ENCODE measurements at places on chromosomes 4 and X.
A peak's percentile ranks its signal among the peaks of the same experiment; 100 is the strongest.

DNA sequence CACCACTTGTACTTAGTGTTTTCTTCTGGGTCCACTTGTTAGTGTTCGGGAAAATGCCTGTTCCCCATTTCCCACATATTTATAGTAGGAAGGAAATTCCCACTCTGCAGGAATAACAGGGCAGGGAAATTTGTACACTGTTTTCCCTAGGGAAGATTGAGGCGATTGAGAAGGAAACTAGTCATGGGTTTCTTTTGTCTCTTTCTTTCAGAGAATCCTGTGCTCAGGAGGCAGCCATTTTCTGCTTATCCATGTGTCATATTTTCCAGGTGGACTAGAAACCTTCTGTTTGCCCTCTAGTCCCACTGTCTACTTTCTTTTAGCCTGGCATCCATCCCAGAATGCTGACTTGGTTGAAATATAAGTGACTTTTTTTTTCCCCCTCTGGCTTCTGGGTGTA lies 299.1 kb upstream of the ANKRD50 start:
- peak; percentile 53 for DNase-seq

DNA sequence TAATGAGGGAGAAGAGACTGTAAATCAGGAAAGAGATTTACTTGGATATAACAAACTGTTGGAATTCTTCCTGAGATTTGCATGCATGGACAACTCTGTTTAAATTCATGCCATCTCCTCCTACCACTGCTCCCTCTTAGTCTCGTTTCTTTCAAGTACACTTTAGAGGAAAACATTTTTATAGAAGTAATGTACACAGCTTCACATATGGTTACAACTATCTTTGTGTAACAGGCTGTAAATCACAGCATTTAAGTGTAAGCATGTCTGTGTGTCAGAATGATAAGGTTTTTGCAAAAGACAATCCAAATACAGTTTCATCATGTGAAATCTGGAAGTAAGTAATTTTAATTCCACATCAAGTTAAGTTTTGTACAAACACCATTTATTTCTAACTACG lies 21.5 kb upstream of the ENPEP start:
- no peak for DNase-seq

GRCh38 chr4:147542229-147542990 lies 61.5 kb downstream of the EDNRA start:
- DNase-seq: no peak

GRCh38 chr4:6825403-6825802 lies 42.9 kb downstream of the KIAA0232 start:
- DNase-seq: no peak

Data from lung microvascular endothelial cell (primary cell).